Activated T-helper 1 cell treated with anti-CD3 and anti-CD28 coated beads, Interleukin-12 subunit alpha, Interleukin-12 subunit beta, Interleukin-2, Interleukin-4 antibody, amounts not matched to agents 30 ng/mL and 10 ng/mL and 1 ng/mL, durations not matched to agents 14 hours and 24 hours and 36 hours (primary cell): ENCODE measurements at places on chromosomes 3 and 15. TPM values are rescaled to one million over a fixed set of nuclear protein-coding genes. Genes with fewer than 3 reads are reported as not detected.

DNA sequence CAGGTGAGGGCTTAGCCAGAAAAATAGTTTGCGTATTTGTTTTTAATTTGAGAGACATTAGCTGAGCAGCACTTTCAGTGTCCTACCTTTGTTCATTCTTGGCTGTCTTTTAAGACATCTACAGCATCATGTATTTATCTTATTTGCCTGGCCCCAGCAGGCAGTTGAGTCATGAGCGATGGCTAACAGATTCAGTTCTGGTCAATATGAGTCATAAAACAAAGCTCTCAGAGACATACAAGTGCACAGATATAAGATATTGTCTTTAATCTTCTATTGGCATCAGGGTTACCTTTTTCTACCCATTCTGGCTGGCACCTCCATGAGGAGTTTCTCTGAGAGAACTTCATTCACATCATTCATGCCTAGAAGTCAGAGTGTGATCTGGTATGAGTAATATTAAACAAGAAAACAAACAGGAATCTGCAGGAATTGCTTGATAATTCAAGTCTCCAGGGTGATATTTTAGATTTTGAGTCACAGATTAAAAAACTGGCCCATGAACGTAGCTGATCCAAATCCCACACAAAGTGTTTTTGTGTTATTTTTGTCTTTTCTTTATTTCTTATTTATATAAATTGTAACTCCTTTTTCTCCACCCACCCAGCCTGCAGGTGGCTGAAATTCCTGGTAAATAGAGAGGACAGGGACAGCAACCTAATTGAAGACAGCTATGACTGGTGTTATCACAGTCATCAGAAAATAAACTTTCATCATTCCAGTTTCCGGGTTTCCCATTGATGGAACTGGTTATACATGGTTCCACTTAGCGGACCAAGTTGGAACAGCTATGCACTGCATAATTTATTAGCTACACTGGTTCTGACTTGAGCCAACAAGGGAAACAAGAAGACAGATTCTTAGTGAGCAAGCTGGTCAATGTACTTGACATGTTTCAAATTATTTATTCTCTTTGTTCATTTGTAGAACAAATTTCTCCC is 47.3 kb downstream of the PLSCR2 start:
- peaks cover 5% of the 10 kb centered on the region for H3K4me1 ChIP-seq
- H3K27me3 ChIP-seq: peaks cover 8% of the 10 kb centered on the region
- no peaks in the 10 kb centered on the region for H3K36me3 ChIP-seq
- H3K27ac ChIP-seq: no peak overlapping the region

- peaks cover 20% of the 10 kb centered on the region for H3K36me3 ChIP-seq
- peak overlapping the region; percentile 19 for H3K27ac ChIP-seq
- H3K27me3 ChIP-seq: peaks cover 2% of the 10 kb centered on the region
- no peak overlapping the region for H3K4me3 ChIP-seq
These were observed 42.2 kb upstream of the B3GNT5 start for GRCh38 chr3:183210862-183211341.

- no peak overlapping the region for H3K4me3 ChIP-seq
- no peaks in the 10 kb centered on the region for H3K27me3 ChIP-seq
- H3K36me3 ChIP-seq: peaks cover 1% of the 10 kb centered on the region
These were observed 174.2 kb downstream of the NR1D2 start for GRCh38 chr3:24119321-24119751.

DNA sequence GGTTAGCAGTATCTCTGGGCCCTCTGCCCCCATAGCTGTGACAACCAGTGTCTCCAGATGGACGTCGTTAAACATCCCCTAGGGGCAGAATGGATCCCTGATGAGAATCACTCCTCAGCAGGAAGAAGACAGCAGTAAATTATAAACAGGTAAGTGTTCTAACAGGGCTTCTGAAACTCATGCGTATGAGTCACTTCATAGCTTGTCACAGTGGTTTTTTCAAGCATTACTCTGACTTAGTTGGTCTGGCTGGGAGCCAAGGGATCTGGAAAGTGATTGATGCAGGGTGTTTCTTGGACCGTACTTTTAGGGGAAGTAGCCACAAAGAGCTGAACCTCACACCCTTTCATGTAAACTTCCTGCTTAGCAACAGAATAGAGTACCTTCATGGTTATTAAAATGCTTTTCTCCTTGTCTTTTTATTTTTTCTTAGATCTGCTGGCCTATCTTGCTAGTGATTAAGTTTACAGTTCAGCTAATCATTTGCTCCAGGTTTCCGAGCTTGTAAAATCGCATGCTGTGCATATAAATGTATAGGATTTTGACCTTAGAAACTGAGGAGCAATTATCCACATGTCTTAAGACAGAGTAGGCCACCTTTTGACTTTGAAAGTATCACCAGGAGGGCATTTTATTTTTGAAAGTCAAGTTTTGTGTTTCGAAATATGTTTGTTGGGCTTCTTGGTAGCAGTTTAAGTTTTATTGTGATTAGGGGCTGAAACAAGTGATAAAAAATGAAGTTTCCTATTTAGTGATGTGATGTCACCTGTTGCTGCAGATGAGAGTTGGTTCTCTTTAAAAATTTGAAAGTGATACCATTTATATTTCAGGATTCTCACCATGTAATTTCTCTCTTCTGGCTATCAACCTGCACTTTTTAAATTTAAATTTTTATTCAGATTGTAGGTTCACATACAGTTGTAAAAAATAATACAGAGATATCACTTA is 333.9 kb downstream of the PTPRG start:
- H3K4me3 ChIP-seq: no peak overlapping the region
- H3K4me1 ChIP-seq: peaks cover 12% of the 10 kb centered on the region
- peak; percentile 19 for DNase-seq
- no peaks in the 10 kb centered on the region for H3K36me3 ChIP-seq
- H3K27me3 ChIP-seq: peaks cover 5% of the 10 kb centered on the region

GRCh38 chr15:28786521-28786920 is 61.9 kb downstream of the GOLGA6L7 start:
- H3K36me3 ChIP-seq: no peaks in the 10 kb centered on the region
- no peaks in the 10 kb centered on the region for H3K4me1 ChIP-seq
- DNase-seq: no peak
- no peak overlapping the region for H3K4me3 ChIP-seq

GRCh38 chr3:179324270-179324754 is 1.5 kb downstream of the ZNF639 start:
- peaks cover 12% of the 10 kb centered on the region for H3K36me3 ChIP-seq
- H3K4me3 ChIP-seq: peak overlapping the region; percentile 90
- peaks cover 32% of the 10 kb centered on the region for H3K4me1 ChIP-seq
- H3K27me3 ChIP-seq: peaks cover 10% of the 10 kb centered on the region
- H3K27ac ChIP-seq: peak overlapping the region; percentile 92

- no peaks in the 10 kb centered on the region for H3K36me3 ChIP-seq
- no peak for DNase-seq
- H3K4me1 ChIP-seq: no peaks in the 10 kb centered on the region
- H3K27ac ChIP-seq: no peak overlapping the region
These were observed 33.4 kb downstream of the LINGO1 start for GRCh38 chr15:77599357-77599756.

GRCh38 chr15:89875741-89876140 is 18.1 kb downstream of the AP3S2 start:
- H3K4me3 ChIP-seq: no peak overlapping the region
- H3K4me1 ChIP-seq: peaks cover 5% of the 10 kb centered on the region
- no peaks in the 10 kb centered on the region for H3K27me3 ChIP-seq
- no peak overlapping the region for H3K27ac ChIP-seq
- no peak for DNase-seq
- peaks cover 21% of the 10 kb centered on the region for H3K36me3 ChIP-seq

GRCh38 chr3:120418866-120419490 is 31.8 kb downstream of the FSTL1 start:
- peaks cover 2% of the 10 kb centered on the region for H3K27me3 ChIP-seq
- peak; percentile 5 for DNase-seq
- no peak overlapping the region for H3K4me3 ChIP-seq
- no peaks in the 10 kb centered on the region for H3K36me3 ChIP-seq

GRCh38 chr15:33150971-33151370 is 43.5 kb downstream of the FMN1 start:
- H3K4me1 ChIP-seq: peaks cover 19% of the 10 kb centered on the region
- no peaks in the 10 kb centered on the region for H3K36me3 ChIP-seq
- H3K4me3 ChIP-seq: no peak overlapping the region
- H3K27ac ChIP-seq: no peak overlapping the region

- no peaks in the 10 kb centered on the region for H3K4me1 ChIP-seq
- no peak overlapping the region for H3K27ac ChIP-seq
- H3K4me3 ChIP-seq: no peak overlapping the region
- no peak for DNase-seq
These were observed 43.5 kb downstream of the ATP13A5 start for GRCh38 chr3:193335031-193335430.

GRCh38 chr3:36906504-36907149 is 38.2 kb downstream of the TRANK1 start:
- peaks cover 53% of the 10 kb centered on the region for H3K4me1 ChIP-seq
- DNase-seq: no peak
- H3K27me3 ChIP-seq: no peaks in the 10 kb centered on the region
- peak overlapping the region; percentile 69 for H3K4me3 ChIP-seq
- peak overlapping the region; percentile 24 for H3K27ac ChIP-seq

- H3K4me1 ChIP-seq: peaks cover 8% of the 10 kb centered on the region
- no peak within 1 kb of the TSS for H3K27ac ChIP-seq
- no peak within 1 kb of the TSS for H3K4me3 ChIP-seq
- no peaks in the 10 kb centered on the region for H3K36me3 ChIP-seq
- H3K27me3 ChIP-seq: peaks cover 19% of the 10 kb centered on the region
These were observed at the start of gene CTXN2 for GRCh38 chr15:48191574-48192225. TSS of gene CTXN2 (plus strand) at chr15:48191665. CDS start at chr15:48201301, 9,636 bp downstream.

GRCh38 chr3:115577000-115577399 is 46.3 kb upstream of the GAP43 start:
- H3K36me3 ChIP-seq: no peaks in the 10 kb centered on the region
- no peak overlapping the region for H3K27ac ChIP-seq
- peaks cover 5% of the 10 kb centered on the region for H3K27me3 ChIP-seq
- H3K4me1 ChIP-seq: no peaks in the 10 kb centered on the region
- no peak for DNase-seq

- peaks cover 11% of the 10 kb centered on the region for H3K36me3 ChIP-seq
- H3K4me1 ChIP-seq: no peaks in the 10 kb centered on the region
- no peak overlapping the region for H3K4me3 ChIP-seq
- DNase-seq: no peak
These were observed 33.5 kb upstream of the PTPN23 start for GRCh38 chr3:47347217-47347801.

GRCh38 chr3:20307383-20307782 is 121.4 kb upstream of the SGO1 start:
- no peaks in the 10 kb centered on the region for H3K27me3 ChIP-seq
- H3K27ac ChIP-seq: no peak overlapping the region
- no peaks in the 10 kb centered on the region for H3K36me3 ChIP-seq
- no peak for DNase-seq

DNA sequence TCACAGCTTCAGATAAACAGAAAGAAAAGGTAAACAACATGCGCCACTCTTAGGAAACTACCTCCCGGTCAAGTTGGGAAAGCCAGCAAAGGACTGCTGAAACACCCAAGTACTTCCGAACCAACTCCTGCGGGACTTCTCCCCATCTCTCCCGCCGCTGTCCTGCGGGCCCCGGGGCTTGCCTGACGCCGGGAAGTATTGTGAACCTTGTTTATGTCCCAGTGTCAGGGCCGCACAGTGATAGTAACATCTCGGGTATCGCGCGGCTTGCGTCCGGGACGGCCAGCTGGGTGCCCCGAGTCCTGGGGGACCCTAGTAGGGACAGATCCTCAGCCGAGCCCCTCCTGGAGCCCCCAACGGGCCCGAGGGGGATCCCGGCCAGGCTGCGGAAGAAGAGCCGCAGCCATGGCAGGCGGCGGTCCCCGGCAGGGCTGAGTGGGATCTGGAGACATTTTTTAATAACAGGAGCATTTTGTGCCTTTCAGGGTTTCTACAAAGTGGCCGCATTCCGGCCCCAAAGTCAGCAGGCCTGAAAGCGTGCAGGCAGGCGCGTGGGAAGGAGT is 756 bp downstream of the CLPX start:
- no peaks in the 10 kb centered on the region for H3K27me3 ChIP-seq
- peak; percentile 28 for DNase-seq
- H3K4me1 ChIP-seq: peaks cover 28% of the 10 kb centered on the region
- peaks cover 6% of the 10 kb centered on the region for H3K36me3 ChIP-seq

DNA sequence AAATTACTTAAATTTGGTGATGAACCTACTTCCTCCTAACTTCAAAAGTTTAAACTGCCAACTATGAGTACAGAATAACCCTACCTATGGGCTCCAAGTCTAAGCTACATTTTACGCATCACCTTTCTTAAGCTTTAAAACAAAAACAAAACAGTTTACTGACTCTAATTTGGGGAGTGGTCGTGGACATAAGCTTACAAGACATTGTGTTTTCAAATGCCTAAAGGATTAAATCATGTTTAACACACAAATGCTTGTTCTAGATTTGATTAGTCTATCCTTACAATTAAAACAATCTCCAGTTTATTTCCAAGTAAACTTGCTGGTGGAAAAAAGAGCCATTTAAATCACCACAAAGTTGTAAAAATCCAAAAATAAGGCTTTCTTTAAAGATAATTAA is 62.2 kb downstream of the UACA start:
- DNase-seq: no peak
- H3K27me3 ChIP-seq: peaks cover 39% of the 10 kb centered on the region
- H3K4me3 ChIP-seq: no peak overlapping the region
- no peaks in the 10 kb centered on the region for H3K36me3 ChIP-seq
- no peak overlapping the region for H3K27ac ChIP-seq
- H3K4me1 ChIP-seq: no peaks in the 10 kb centered on the region

DNA sequence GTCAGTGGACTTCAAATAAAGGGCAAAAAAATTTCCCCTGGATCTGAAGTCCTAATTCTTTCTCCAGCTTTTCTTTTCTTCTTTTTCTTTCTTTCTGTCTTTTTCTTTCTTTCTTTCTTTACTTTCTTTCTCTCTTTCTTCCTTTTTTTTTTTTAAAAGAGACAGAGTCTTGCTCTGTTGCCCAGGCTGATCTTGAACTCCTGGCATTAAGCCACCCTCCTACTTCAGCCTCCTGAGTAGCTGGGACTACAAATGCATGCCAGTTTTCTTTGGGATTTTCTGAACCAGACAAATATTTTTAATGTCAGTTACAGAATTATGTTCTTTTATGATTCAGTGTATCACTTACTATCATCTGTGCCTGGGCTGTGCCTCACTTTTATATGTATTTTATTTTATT is 45.4 kb upstream of the CMTM8 start:
- H3K27ac ChIP-seq: no peak overlapping the region
- H3K36me3 ChIP-seq: no peaks in the 10 kb centered on the region
- peaks cover 14% of the 10 kb centered on the region for H3K27me3 ChIP-seq
- no peak for DNase-seq

DNA sequence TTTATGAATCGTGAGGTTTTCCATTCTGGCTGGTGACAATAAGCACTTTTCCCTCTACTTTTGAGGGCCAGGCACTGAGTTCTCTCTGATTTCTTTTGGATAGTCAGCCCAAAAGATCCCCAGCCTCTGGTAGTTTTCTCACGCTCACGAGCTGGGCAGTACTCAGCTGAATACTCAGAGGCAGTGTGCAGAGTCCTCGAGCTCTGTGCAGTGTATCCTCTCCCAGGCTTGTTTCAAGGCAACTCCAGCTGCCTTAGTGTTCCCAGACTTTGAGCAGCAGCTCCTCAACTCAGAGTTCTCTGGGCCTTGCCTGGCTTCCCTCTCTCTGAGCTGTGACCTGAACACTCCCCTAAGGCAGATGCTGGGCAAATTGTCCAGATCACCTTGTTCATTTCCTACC is 59.1 kb upstream of the IQSEC1 start:
- H3K27me3 ChIP-seq: peaks cover 18% of the 10 kb centered on the region
- H3K36me3 ChIP-seq: no peaks in the 10 kb centered on the region
- no peak overlapping the region for H3K27ac ChIP-seq
- no peak overlapping the region for H3K4me3 ChIP-seq
- no peak for DNase-seq
- H3K4me1 ChIP-seq: no peaks in the 10 kb centered on the region

GRCh38 chr15:92069308-92070250 is 216.1 kb downstream of the SLCO3A1 start:
- DNase-seq: no peak
- H3K4me1 ChIP-seq: peaks cover 45% of the 10 kb centered on the region
- peak overlapping the region; percentile 65 for H3K4me3 ChIP-seq
- H3K27ac ChIP-seq: peak overlapping the region; percentile 61

The KBTBD13 gene
- not detected in 2 replicates for total RNA-seq

The CCRL2 gene
- total RNA-seq: 2.2 and 3.9 TPM in 2 replicates

The SEMA3B gene
- total RNA-seq: 0.49 and 1.0 TPM in 2 replicates

The MED12L gene
- 4.9 and 5.1 TPM in 2 replicates for total RNA-seq

The P2RY12 gene
- total RNA-seq: not detected in 2 replicates

The GMNC gene
- total RNA-seq: not detected in 2 replicates
